ENCODE measurements at places on chromosomes 11 and 22. TPM values are rescaled to one million over a fixed set of nuclear protein-coding genes. Genes with fewer than 3 reads are reported as not detected.

Gene PIH1D2
- total RNA-seq: not detected

Gene RGL4
- total RNA-seq: not detected

- no peak for DNase-seq
These were observed 9.6 kb upstream of the LDLRAD3 start for GRCh38 chr11:35934271-35934670.

GRCh38 chr11:492427-493226 is 14.4 kb downstream of the RNH1 start:
- no peak for DNase-seq

DNA sequence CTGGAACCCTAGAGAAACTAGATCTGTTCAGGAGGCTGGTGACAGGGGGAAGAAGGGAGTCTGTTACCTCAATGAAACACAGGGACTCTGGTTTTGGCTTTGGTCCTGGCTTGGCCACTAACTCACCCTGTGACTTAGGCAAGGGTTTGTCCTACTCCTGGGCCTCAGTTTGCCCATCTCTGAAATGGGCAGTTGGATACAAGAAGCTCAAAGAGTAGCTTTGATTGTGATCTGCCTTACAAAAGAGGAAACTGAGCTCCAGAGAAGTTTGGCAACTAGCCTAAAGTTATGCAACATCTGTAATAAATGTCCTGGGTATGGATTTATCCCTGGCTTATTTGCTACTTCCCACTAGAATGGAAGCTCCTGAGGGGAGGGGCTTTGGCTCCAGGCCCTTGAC is 24.0 kb upstream of the LMO1 start:
- no peak for DNase-seq

DNA sequence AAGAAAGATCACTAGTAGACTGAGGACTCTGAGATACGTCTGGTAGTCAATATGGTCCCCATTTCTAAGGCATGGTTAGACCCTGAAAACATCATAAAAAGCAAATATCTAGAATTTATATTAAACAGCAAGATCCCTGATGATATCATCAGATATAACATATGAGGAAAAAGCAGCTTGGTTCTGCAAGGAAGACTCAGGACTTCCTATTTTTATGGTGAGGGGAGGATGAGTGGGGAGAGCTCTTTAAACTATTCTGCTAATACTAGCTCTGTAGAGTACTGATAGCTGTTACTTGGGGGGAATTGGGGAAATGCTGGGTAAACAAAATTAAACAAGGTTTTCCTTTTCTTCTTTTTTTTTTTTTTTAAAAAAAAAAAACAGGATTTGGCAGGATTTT is 235.8 kb downstream of the SWAP70 start:
- no peak for DNase-seq

GRCh38 chr22:20625270-20625669 is 117.9 kb downstream of the MED15 start:
- DNase-seq: no peak

Data from thoracic aorta (tissue), 2 donors.